ENCODE measurements at places on chromosomes 7 and 10. TPM values are rescaled to one million over a fixed set of nuclear protein-coding genes. Genes with fewer than 3 reads are reported as not detected.

DNA sequence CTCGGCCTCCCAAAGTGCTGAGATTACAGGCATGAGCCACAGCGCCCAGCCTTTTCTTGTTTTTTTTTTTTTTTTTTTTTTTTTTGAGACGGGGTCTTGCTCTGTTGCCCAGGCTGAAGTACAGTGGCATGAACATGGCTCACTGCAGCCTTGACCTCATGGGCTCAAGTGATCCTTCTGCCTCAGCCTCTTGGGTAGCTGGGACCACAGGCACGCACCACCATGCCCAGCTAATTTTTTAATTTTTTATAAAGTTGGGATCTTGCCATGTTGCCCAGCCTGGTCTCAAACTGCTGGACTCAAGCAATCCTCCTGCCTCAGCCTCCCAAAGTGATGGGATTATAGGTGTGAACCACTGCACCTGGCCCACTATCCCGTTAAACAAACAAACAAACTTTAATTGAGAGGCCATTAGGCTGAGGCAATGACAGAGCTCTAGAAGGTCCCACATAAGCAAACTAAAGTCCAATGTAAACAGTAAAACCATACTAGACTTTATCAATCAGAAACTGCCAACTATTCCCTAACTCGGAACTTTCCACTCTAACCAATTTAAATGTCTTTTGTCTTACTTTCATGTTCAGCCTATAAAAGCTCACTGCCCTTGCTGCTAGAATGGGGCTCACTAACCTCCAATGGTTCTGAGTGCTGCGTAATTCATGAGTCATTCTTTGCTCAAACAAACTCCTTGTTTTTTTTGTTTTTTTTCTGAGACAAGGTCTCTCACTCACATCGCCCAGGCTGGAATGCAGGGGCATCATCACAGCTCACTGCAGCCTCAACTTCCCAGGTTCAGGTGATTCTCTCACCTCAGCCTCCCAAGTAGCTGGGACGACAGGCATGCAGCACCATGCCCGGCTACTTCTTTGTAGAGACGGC lies 1.9 kb downstream of the DHX32 start:
- no peak for DNase-seq

DNA sequence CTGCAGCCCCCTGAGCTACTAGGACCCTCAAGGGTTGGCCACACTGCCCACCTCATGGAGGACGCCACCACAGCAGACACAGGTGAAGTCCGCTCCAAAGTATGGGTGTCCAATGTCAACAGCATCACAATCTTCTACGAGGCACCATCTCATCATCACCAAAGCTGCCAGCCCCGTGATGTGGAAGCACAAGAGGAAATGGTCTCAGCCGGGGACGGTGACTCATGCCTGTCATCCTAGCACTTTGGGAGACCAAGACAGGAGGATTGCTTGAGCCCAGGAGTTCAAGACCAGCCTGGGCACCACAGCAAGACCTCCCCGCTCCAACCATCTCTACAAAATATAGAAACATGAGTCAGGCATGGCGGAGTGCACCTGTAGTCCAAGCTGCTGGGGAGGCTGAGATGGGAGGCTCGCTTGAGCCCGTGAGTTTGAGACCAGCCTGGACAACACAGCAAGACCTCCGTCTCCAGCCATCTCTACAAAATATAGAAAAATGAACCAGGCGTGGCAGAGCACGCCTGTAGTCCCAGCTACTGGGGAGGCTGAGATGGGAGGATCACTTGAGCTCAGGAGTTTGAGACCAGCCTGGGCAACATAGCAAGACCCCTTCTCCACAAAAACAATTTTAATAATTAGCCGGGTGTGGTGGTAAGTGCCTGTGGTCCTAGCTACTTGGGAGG lies 48.8 kb upstream of the MYL10 start:
- no peak for DNase-seq

GRCh38 chr7:121873289-121874194 lies 581 bp downstream of the PTPRZ1 start:
- no peak for DNase-seq

The TLX1 gene
- not detected for total RNA-seq

- DNase-seq: peak; percentile 9
These were observed 5.2 kb downstream of the MARVELD1 start for GRCh38 chr10:97718659-97719142.

DNA sequence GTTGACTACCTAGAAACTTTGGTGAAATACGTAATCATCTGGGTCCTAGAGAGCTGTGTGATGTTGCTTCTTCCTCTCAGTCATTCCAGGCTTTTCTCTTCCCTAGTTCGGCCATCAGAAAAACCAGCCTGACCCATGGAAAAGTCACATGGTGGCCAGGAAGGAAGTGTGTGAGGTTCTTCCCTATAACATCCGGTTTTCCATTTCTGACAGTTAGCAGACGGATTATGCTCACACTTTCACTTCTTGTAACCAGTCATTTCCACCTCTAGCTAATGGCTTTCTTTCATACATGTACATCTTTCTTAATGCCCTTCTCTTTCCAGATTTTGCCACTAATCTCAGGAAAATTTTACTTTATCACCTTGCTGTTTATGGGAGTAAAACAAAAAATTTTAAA lies 110.0 kb upstream of the GLCCI1 start:
- DNase-seq: no peak

- no peak for DNase-seq
These were observed 132.8 kb downstream of the PTPN20 start for GRCh38 chr10:47043928-47044538.

GRCh38 chr10:87654212-87654611 lies 5.5 kb upstream of the PAPSS2 start:
- no peak for DNase-seq

- no peak for DNase-seq
These were observed 98.5 kb upstream of the RAB11FIP2 start for GRCh38 chr10:118145256-118145655.

DNA sequence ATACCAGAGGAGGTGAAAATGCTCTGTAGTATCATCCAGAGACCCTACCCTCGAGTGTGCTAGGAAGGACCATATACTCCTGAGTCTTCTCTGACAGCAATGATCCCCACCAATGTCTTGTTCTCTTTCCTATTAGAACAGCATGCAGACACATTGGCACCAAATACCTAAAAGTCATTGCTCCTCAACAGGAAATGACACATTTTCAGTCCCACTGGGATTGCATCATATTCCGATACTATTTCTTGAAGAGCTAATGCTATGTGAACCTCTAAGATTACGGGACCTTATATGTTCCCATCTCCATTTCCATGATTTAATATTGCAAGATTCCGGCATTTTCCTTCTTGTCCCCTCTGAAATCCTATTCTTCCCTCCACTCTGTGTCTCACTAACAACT lies 177.4 kb downstream of the NRP1 start:
- DNase-seq: no peak

DNA sequence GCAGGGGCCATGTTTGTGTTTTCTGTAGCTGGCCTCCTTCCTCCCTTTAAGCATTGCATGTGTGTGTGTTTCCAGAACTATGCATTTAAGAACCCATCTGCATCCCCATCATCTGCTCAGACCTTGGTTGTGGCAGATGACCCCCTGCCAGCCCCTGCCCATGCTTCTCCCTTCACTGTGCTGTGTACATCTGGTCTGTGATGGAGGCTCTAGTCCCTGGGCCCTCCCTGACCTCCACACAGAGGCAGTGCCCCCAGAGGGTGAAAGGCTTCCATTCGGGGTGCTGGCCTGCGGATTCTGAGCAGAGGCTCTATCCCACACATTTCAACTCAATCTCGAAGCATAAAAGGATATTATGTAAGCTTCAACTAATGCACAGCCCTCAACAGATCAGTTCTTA lies 89.4 kb downstream of the TACC2 start:
- DNase-seq: no peak

GRCh38 chr10:24444337-24444736 lies 235.4 kb downstream of the KIAA1217 start:
- DNase-seq: no peak

The NODAL gene
- total RNA-seq: not detected

The TMEM273 gene
- total RNA-seq: 11.3 TPM

The MASTL gene
- total RNA-seq: 13.8 TPM

DNA sequence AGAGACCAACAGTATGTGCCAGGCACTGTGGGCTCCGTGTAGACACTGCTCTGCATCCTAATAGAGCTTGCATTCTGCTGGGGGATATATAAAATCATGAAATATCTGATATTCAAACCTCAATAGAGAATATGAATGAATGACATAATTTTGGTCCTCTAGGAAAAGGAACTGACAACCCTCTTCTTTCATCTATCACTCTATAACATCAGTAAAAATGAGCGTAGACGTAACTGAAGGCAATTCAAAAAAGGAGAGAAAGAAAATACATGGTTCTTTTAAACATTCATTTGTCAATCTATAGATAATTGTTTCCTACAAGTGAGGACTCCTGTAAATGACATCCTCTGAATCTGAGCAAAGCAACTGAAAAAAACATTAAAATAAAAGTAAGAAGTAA lies 607.4 kb upstream of the LRRN3 start:
- no peak for DNase-seq

DNA sequence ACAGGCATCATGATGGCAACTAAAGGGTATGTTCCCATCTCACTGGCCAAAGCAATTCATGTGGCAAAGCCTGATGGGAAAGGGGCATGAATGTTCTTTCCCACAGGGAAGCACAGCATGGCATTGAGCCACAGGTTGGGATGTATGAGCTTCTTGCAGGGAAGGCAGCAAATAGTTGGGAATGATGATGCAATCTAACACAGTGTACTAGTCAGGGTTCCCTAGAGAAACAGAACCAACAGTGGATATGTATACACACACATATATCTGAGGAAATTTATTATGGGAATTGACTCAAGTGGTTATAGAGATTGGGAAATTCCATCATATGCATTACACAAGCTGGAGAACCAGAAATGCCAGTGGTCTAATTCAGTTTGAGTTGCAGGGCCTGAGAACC lies 253.6 kb upstream of the NPVF start:
- DNase-seq: no peak

GRCh38 chr7:5525271-5526099 lies 101.9 kb upstream of the TNRC18 start:
- DNase-seq: no peak

DNA sequence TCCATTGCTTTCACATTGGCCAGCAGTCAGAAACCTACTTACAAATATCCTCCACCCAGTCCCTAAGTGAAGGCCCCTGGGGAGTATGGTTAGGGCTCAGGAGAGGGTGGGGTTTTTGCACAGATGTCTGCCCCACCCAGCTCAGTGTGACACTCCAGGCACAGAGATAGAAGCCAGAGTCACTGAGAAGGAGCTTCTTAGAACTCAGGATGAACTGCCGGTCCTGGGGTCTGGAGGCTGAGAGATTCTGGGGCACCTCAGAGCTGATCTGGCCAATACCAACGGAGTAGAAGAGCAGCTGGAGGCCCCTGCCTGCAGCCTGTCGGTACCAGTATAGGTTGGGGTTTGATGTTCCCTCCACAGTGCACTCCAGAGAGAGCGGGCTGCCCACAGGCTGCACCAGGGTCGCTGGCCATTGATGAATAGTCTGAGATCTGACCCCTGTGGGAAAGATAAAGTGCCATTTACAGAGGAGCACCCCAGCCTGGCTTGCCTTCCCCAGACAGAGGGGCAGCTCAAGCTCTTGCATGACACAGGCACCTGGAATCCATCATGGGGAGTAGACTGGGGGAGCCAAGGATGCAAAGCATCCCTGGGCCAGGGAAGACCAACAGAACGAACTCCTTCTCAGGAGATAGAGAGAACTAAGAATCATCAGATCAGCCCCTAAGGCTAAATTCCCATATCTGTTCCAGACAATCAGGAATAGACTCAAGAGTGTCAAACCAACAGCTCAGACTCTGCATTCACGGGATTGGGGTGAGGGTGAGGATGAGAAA lies 41.9 kb downstream of the PRSS2 start:
- DNase-seq: no peak

DNA sequence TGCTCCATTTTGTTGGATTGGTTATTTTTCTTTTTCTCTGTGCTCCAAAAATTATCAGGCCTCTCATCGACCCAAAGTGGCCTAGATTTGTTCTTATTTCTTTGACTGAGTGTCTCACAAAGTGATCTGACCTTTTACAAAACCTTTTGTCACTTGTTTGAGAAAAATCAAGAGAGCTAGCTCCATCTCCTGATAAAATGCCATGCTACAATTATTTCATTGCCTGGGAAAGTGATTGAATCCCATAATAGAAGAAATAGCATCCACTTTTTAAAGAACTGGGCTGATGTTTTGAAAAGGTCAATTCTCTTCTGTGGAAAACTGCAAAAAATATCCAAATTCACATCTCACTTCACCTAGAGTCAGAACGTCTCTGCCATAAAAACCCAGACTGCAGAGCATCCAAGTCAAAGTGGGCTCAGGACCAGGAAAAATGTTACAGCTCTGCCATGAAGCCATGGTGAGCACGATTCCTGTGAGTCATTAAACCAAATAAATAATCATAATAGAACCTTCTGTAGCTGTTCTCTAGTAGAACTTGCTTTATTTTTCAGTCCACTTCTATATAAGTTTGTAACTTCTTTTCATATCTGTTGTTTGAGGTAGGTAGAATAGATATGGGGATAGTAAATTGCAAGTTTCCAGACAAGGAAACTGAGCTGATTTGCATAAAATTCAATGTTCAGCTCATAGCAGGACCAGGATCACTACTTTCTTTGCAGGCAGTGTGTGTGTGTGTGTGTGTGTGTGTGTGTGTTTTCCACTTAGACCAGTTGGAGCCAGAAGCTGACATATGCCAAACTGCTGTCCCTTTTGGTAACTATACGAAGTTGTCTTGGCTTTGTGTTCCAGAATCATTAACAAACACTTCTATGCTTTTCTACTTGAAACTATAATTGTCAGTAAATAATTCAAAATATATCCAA lies 632.5 kb upstream of the ANKRD30A start:
- DNase-seq: no peak

DNA sequence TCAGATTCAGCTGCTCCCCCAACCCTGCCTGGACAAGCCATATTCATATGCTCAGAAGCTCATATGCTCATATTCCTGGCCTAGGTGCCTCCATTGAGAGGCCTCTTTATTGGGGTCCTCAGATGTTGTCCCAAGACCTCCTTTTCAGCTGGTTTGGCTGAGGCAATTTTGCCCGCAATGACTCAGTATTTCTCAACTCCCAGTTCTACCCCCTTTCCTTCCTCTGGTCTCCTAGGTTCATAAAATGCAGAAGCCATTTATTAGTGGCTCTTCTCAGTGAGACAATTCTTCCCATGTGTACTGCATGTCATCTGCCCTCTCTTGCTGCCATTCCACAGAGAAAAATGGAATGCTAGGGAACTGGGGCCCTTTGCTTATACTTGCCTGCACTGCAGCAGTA lies 110.7 kb downstream of the INHBA start:
- no peak for DNase-seq

- no peak for DNase-seq
These were observed 3.9 kb downstream of the HMX3 start for GRCh38 chr10:123139521-123140163.

DNA sequence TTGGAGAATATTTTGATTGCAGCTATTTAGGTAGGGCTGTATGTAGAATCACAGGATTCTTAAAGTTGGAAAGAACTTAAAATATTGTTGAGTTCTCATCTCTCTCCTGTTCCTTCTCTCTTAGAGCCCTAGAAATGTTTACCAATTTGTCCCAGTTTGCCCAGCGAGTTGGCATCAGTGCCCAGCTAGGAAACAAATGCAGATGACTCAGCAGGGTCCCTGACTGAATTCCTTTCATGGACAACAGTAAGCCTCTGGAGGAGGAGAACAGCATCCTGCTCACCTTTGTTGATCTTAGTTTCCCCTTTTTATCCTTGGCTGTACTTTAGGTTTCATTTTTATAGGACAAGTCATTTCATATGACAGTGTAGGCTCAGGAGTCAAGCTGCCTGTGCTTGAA lies 89.3 kb downstream of the SEC23IP start:
- DNase-seq: no peak

The NPSR1 gene
- not detected for total RNA-seq

- DNase-seq: no peak
These were observed 81.1 kb downstream of the RUNDC3B start for GRCh38 chr7:87709258-87709657.

GRCh38 chr10:77649333-77650331 lies 12.0 kb upstream of the KCNMA1 start:
- DNase-seq: no peak
